ENCODE measurements at places on chromosomes 16 and 17. TPM values are rescaled to one million over a fixed set of nuclear protein-coding genes. Genes with fewer than 3 reads are reported as not detected.

GRCh38 chr17:78117027-78117981 lies 11.3 kb downstream of the TMC6 start:
- no peak for DNase-seq

- peak; percentile 96 for DNase-seq
These were observed 27.7 kb downstream of the SRL start for GRCh38 chr16:4214215-4214621.

DNA sequence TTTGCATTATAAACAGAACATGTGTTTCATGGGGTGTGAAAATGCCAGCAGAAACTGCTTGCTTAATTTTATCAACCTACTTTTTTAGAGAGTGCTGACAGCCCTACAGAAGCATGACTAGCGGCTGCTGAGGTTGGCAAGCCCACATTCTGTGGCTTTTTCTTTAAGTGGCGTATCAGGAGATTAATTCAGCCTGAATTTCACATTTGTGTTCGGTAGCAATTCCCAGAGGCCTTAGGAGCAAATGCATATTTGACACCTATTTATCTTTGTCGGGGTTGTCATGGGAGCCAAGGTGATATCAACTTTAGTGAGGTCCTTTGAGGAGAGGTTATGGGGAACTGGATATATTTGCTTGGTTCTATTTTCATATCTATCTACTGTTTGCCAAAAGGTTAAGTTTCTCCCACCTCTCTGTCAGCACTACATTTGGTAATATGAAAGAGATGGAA lies 140.9 kb downstream of the KCNJ2 start:
- no peak for DNase-seq

DNA sequence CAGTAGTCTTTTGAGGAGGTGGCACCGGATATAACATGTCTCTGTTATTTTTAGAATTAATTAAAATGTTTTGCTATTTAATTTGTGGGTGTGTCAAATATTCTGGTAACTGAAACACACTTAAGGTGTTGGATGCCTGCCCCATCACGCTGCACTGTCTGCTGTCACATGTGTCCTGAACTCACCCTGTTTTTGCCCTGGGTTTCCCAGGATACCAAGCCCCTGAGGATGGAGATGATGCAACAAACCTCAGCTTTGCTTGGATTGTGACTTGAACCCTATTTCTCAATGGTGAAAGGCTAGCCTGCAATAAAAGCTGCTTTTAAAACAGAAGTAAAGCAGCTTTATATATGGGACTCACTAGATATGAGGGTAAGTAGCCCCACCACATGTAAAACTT lies 11.5 kb upstream of the DUSP14 start:
- DNase-seq = peak; percentile 58

GRCh38 chr16:22727285-22728166 lies 86.4 kb upstream of the HS3ST2 start:
- DNase-seq = no peak

DNA sequence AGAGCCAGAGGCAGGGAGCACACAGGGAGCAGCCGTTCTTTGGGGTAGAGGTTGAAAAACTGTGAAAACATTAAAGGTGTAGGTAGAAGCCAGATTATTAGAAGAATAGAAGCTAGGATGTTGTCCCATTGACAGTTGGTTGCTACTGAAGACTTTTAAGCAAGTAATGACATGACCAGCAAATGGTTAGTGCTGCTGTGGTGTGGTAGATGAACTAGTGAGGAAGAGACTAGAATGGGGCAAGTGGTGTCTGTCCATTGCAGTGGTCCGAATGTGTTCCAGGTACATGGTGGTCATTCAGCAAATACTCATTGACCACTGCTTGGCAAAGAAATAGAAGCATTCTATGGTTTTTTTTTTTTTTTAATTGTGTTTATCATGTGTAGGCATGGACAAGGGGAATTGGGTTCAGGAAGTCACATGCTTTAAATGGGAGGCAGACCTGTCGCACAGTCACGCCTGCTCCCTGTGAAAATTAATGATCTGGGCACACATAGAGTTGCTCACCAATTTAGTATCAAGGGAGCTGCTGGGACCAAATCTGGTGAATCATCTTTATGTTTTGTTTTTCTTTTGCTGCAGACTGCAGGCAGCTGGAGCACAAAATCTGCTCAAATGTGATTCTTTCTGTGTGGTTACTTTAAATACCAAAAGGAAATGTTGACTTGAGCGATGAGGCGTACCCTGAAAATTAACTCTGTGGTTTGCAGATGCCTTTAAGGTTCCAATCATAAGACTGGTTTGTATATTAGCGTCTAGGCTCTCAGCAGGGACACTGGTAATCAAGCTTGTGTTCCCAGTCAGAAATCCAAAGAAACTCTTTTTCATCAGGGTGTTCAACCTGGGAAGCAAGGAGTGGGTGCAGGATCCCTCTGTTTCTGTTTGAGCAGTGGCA lies 30.7 kb downstream of the YPEL2 start:
- peak; percentile 93 for DNase-seq

DNA sequence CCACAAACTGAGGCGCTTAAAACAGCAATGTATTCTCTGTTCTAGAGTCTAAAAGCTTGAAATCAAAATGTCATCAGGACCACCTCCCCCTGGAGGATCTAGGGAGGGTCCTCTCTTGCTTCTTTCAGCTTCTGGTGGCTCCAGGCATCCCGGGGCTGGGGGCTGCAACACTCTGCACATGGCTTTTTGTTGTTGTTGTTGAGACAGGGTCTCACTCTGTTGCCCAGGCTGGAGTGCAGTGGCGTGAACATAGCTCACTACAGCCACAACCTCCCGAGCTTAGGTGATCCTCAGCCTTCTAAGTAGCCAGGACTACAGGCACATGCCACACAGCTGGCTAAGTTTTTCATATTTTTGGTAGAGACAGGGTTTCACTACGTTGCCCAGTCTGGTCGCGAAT lies 37.0 kb upstream of the SNN start:
- no peak for DNase-seq

IRX3 gene
- not detected for polyA plus RNA-seq

FOXN1 gene
- not detected for polyA plus RNA-seq

- peak; percentile 5 for DNase-seq
These were observed 4.8 kb downstream of the DHODH start for GRCh38 chr16:72013389-72013788.

GRCh38 chr17:41354536-41354935 lies 3.9 kb upstream of the KRT33A start:
- no peak for DNase-seq

- DNase-seq = peak; percentile 100
These were observed at the start of gene HEXIM2 for GRCh38 chr17:45161288-45162024. HEXIM2 (plus strand) TSS chr17:45161875; CDS start chr17:45162794, 919 bp downstream.

NOXO1 gene
- 0.32 TPM for polyA plus RNA-seq

ELMO3 gene
- polyA plus RNA-seq = 1.9 TPM

HAS3 gene
- 0.73 TPM for polyA plus RNA-seq

- DNase-seq = no peak
These were observed 5.1 kb downstream of the C1QTNF8 start for GRCh38 chr16:1090620-1091587.

GRCh38 chr17:82849076-82849945 lies 9.5 kb upstream of the ZNF750 start:
- DNase-seq = no peak

DNA sequence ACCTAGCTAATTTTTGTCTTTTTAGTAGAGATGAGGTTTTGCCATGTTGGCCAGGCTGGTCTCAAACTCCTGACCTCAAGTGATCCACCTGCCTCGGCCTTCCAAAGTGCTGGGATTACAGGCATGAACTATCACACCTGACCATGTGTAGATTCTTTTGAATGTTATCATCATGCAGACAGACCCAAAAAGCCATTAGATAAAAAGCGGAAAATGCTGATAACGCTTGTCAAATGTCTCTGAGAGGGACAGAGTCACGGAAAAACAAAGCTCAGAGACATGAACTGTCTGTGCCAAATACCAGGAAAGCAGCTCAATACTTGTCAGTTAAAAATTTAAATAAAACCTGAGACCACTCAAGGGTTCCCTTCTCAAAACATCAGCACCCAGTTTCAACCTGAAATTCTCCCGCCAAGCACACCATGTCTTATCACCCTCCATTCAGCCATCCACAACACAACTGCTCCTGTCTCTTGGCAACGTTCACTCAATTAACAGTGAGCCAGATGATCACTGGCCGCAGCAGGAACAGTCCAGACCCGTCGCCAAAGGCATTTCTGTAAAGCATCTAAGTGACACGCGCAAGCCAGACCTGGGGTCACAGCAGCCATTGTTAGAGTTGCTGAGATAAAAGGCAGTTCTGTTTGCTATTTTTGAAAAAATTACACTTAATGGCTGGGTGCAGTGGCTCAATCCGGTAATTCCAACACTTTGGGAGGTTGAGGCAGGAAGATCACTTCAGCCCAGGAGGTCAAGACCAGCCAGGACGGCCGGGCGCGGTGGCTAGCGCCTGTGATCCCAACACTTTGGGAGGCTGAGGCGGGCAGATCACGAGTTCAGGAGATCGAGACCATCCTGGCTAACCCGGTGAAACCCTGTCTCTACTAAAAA lies 29.7 kb downstream of the FANCA start:
- no peak for DNase-seq

DNA sequence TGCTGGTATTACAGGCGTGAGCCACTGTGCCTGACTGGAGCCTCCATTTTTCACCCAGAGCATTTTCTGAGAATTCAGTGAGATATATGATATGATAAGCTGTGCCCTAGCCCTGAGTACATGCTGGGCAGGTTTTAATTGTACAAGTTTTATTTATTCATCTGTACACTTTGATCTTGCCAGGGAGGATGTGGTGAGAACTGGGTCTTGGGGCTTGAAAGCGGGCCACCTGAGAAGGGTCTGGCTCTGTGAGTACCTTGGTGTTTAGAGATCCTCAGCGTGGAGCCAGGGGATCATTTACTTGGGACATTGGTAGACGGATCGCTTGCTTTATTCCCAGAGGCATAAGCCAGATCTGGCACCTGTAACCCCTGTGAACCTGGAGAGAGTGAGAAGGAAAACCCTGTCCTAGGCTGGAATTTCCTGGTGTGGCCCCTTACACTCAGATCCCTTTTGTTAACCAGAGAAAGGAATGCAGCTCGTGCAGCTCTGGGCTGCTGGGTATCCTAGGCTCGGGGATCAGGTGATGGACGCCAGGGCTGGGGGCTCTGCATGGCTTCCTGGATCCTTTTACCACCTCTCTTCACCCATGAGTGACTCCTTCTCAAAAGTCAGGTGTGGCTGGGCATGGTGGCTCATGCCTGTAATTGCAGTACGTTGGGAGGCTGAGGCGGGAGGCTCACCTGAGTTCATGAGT lies 91.9 kb downstream of the ABCC1 start:
- DNase-seq = no peak

DNA sequence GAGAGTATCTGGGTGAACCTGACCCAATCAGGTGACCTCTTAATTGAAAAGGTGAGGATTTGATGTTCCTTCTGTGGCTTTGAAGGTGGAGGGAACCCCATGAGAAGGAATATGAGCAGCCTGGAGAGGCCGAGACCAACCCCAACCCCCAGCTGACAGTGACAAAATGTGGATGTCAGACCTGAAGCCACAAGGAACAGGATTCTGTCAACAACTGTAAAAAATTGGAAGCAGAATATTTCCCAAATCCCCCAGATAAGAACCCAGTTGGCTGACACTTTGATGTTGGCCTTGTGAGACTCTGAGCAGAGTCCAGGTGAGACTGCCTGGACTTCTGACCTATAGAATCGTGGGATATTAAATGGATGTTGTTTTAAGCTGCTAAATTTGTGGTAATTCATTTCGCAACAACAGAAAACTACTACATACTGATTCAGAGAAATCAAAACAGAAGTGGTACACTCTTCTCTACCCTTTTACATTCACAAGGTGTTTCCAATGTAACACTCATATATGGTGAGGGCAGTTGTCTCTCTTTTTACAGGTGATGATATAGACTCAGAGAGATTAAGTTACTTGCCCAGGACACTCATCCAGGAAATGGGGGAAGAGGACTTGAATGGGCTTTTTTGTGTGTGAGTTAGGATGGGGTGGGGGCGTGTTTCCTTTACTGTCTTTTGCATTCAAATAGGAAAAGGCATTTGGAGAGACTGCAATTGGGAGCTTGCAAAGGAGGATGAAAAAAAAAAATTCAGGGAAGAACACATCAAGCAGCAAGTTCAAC lies 29.8 kb upstream of the SALL1 start:
- DNase-seq = no peak

DNA sequence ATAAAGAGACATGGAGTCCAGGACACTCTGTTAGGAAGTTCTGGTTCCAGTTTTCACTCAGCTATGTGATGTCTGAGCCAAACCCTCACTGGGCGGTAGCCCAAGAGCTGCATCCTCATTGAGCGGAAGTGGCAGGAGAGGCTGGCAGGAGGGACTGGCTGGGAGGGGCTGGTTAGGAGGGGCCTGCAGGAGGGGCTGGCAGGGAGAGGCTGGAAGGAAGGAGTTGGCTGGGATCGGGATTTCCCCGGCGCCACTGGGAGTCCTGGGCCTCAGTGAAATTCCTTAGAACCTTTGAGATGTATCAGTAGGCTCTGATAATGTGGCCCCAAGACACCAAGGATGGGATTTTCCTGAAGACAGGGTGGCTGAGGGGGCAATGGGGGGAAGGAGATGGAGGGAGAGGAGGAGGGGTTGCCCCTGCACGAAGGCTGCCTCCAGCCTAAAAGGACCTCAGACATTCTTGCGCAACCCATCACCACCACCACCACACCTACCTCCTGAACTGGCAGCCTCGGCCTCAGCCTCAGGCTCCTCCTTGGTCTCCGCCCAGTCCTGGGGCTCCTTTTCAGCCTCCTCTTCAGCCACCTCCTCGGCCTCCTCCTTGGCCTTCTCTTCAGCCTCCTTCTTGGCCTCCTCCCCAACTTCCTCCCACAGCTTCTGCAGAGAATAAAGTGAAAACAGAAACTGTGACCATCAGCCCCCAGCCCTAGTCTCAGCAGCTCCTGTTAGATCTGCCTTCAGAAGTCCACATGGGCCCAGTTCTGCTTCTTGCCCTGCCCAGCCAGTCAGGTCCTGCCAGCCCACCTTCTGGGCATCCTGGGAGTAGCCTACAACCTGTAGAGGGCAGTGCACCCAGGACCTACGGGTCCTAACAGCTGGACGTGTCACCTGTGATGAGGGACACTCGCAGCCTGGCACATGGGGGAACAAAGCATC lies 31.7 kb downstream of the CNGB1 start:
- DNase-seq = peak; percentile 20

- DNase-seq = peak; percentile 73
These were observed 47.6 kb downstream of the XPO6 start for GRCh38 chr16:28164140-28164539.

DNA sequence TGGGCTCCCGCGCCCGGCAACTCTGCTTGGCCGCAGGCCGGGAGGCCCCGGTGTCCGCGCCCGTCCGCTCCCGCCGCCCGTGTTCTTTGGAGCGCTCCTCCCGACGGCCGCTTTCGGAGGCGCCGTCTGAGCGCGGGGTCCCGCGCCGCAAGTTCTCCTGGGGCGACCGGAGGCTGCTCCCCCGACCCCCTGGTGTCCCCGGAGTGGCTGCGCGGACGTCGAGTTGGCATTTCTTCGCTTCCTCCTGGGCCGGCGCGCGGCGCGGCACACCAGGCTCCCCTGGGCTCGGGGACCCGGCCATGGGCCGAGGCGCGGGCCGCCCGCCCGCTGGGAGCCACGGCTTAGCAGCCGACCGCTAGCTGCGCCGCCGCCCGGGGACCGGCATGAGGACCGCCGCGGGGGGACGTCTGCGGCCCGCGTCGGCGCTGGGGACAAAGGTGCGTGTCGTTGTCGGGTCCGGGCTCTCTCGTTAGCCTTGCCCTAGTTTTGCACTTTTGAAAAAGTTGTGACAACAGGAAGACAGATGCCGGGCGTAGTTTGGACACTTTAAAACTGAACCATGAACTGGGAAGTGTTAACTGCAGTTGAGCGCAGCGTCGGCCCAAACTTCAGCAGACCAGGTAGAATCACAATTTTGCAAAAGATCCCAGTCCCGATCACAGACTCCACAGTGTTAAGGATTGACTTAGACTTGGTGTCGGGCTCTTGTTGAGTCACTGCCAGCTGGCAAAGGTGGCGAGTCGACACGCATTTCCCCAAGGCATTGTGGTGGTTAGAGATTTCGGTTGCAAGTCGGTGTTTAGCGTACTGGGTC lies 700 bp downstream of the UBN1 start:
- DNase-seq = peak; percentile 64

C16orf92 gene
- polyA plus RNA-seq = not detected
